ENCODE measurements at places on chromosomes 12 and 14.

- DNase-seq, result no peak
These were observed 91.9 kb upstream of the CPM start for GRCh38 chr12:69024907-69025306.

GRCh38 chr14:61374284-61374683 is 52.9 kb downstream of the PRKCH start:
- DNase-seq, result no peak

DNA sequence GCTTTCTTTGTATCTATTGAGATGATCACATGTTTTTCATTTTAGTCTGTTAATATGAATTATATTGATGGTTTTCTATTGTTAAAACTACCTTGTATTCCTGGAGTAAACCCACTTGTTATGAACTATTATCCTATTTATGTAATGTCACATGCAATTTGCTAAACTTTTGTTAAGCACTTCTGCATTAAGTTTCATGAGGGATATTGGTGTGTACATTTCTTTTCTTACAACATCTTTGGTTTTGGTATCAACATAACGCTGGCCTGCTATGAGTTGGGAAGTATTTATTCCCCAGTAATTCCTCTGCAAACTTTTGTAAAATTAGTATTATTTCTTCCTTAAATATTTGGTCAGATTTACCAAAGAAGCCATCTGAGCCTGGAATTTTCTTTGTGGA is 46.5 kb upstream of the AMIGO2 start:
- DNase-seq, result no peak

- DNase-seq, result peak; percentile 66
These were observed 82.4 kb downstream of the PPM1A start for GRCh38 chr14:60331201-60332045.

DNA sequence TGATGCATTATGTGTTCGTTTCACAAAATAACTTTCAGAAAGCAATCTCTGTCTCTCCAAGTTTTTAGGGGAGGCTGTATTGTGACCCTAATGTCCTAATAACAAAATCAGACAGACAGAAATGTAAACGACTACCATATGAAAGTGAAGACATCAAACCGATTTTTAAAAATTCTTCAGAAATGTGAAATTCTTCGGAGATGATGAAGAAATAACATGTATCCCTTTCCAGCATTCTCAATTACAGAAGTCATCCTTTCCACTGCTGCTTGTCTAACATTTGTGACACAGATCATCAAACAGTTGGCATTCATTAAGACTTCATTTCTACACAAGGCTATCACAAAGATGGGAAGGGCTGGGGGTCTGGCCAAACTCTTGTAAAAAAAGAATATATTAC is 41.0 kb downstream of the DMAC2L start:
- no peak for DNase-seq

- DNase-seq, result no peak
These were observed 168.7 kb upstream of the RPL10L start for GRCh38 chr14:46820291-46820690.

Measured in CD4-positive, alpha-beta T cell (primary cell).